ENCODE measurements at places on chromosomes 16 and 17.
A peak's percentile ranks its signal among the peaks of the same experiment; 100 is the strongest.

DNA sequence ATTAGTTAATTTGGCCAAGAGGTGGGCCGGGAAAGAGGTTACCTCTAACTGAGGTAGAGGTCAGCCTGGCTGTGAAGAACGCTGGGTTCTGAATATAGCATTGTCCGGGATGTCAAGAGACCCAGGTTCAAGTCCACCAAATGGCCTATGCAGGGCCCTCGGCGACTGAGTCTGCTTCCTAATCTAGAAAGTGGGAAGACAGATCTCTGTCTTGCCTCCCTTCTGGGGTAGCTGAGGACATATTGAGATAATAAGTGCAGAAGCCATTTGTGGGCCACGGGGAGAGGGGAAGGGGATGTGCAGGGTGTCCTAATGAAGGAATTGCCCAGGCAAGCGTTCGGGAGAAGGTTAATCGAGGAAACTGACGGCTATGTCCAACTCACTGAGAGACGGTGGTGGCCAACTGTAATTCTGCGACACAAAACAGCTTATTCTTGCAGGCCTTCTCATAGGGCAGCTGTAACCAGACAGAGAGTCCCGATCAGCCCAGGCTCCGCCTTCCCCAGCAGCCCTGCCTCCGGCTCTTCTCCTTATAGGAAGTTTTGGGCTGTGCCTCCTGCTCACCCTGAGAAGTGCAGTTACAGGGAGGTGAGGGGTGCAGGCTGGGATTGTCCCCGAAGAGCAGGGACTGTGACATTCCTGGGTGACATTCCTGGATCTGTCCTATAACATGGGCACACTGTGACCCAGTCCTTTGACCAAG is 15.9 kb downstream of the HASPIN start:
- no peak for DNase-seq

- peak; percentile 52 for DNase-seq
Observed at GRCh38 chr16:57614536-57614935, 13.9 kb upstream of the ADGRG1 start.

DNA sequence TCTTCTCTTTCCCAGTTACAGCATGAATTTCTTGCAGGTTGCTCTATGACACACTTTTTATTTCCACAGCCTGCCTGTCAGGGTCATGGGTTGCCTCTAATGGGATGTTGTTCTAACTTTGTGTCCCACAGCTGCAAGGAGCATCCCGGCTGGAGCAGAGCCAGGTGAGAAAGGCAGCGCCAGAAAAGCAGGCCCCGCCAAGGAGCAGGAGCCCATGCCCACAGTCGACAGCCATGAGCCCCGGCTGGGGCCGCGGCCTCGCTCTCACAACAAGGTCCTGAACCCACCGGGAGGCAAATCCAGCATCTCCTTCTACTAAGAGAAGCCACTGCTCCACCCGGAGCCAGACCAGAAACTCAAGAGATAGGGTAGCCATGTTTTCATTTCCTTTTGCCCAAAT is 7.3 kb upstream of the MAPK8IP3 start:
- DNase-seq = no peak

DNA sequence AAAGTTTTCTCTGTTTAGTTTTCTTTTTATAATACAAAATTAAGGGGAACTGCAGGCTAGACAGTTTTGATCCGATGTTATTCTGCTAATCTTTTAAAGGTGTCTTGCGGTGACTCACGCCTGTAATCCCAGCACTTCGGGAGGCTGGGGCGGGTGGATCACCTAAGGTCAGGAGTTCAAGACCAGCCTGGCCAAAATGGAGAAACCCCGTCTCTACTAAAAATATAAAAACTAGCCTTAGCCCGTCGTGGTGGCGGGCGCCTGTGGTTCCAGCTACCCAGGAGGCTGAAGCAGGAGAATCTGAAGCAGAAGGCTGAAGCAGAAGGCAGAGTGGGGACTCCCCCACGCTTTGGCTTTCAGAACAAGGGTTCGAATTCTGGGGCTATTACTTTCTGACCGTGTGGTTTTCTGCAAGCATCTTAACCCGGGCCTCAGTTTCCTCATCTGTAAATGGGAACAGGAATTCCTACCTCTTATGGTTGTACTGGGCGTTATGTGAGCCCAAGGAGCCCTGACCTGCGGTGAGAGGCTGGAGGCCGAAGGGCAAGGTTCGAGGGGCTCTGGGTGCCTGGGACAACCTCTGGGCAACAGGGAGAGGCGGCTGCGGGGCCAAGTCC is 1.2 kb upstream of the KATNB1 start:
- no peak for DNase-seq

DNA sequence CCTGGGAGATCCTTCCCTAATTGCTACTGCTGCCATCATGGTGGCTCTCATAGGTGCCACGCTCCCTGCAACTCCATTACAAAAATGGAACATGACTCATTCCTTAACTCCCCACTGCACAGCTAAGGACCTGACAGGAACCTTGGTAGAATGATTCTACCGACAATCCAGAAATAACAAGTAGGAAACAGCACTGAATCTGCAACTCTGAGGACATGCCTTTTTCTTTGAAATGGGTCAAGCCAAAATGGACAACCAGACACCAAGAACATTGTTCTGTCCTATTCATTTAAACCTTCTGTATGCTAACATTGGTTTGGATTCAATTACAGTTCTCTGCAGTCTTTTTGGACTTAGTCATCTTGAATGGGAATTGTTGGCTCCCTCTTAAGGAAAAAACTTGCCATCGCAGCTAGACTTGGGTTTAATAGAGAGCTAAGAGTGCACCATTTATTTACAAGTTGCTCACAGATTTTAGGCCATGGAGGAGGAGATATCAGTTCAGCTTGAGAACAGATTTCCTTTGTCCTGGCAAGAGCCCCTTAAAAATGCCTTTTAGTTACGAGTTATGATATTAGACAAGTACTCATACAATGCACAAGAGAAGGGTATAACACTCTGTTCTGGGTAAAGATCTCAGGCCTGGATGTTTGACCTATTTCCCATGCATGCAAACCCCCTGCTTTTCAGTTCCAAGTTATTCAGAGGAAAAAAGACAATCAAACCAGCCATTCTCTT is 20.9 kb upstream of the NSRP1 start:
- no peak for DNase-seq

GRCh38 chr17:52227926-52228325 is 69.4 kb upstream of the CA10 start:
- no peak for DNase-seq

GRCh38 chr17:14693382-14693781 is 392.5 kb downstream of the HS3ST3B1 start:
- DNase-seq = no peak

DNA sequence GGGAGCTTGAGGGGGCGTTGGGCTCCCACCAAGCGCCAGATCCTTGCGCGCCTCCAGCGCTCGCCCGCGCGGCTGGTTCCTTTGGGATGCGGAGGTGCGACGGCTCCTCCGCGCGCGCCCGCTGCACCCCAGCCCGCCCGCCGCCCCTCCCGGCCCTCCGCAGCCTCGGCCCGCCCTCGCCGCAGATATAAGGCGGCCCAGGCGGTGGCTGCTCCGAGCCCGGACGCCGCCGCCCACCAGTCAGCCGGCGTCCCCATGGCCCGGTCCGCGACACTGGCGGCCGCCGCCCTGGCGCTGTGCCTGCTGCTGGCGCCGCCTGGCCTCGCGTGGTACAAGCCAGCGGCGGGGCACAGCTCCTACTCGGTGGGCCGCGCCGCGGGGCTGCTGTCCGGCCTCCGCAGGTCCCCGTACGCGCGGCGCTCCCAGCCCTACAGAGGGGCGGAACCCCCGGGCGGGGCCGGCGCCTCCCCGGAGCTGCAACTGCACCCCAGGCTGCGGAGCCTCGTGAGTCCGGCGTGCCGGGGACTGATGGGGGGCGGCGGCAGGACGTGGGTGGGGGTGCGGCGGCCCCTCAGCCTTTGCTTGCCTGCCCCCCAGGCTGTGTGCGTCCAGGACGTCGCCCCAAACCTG is at the start of gene NPB:
NPB (plus strand) TSS at position 216 of the 630 bp plus-strand sequence; CDS start at position 256, 40 bp downstream.
- DNase-seq = no peak

DNA sequence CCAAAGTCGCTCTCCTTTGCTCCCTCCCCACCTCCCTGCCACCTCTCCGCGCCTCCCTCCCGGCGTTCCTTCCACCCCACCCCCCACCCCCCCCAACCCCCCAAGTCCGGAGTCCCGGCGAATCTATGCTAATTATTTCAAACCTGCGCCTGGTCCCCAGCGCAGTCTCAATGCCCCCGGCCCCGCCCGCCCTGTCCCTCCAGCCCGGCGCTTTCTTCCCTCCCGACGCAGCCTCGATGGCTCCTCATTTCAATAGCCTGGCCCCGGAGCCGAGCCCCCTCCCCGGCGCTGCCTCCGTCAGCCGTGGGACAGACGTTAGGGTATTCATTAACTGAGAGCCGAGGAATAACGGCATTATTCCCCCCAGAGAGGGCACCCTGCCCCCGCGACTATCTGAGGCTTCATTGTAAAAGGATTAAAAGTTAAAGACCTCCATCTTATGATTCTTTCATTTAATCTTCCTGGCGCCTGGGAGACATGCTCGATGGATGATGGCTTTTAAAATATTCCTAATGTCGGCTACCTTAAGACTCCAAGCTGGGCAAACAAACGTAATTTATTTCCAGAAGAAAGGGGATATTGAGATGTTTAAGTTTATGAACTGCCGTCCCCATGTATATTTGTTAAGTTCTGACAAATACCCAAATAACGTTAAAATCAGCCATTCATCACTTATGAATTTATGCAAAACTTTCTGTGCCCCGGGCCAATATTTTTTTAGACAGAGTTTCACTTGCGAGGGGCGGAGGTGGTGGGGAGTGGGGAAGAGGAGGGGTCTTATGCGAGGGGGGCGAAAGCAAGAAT is 3.4 kb downstream of the NOG start:
- DNase-seq = no peak

GRCh38 chr17:81309140-81309858 is 14.2 kb upstream of the SLC38A10 start:
- DNase-seq = no peak

- DNase-seq = no peak
Observed at GRCh38 chr17:6212766-6213165, 142.6 kb downstream of the WSCD1 start.

- no peak for DNase-seq
Observed at GRCh38 chr17:66978514-66979061, 14.1 kb downstream of the CACNG4 start.

GRCh38 chr16:1863681-1864460 is 8.1 kb downstream of the MEIOB start:
- no peak for DNase-seq

- DNase-seq = no peak
Observed at GRCh38 chr17:35607239-35607847, 20.2 kb downstream of the AP2B1 start.

GRCh38 chr17:44004761-44005526 is 522 bp downstream of the NAGS start:
- DNase-seq = no peak

DNA sequence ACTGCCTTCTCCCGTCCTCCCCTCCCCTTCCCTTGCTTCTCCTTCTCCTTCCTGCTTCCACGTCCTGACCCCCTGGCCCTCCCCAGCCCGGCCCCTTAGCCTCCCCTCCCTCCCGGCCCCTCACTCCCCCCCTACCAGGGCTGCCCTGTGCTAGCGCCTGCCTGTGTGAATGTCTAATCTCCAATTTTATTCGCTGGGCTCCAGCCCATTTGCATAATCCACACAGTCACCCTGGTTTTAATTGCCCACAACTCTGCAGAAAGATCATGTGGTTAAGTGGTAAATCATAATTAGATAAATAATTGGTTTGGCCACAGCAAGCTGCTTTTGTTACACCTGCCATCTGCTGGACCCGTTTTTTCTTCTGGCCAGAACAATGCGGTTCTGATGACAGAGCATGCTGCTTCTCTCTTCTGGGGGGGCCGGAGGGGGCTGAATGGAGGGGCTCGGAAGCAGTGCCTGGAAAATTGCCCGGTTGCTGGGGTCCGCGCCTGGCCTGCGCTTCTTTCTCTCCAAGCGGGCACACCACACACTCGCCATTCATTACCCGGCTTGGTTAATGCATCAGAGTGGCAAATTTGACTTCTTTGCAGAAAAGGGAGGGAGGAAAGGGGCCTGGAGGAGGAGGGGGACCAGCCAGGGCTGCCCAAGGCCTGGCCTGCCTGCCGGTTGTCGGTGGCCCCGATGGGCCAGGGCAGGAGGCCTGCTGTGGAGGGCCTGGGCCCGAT is 19.5 kb upstream of the GSE1 start:
- DNase-seq = no peak

- DNase-seq = no peak
Observed at GRCh38 chr16:149024-149660, 3.3 kb upstream of the HBZ start.

DNA sequence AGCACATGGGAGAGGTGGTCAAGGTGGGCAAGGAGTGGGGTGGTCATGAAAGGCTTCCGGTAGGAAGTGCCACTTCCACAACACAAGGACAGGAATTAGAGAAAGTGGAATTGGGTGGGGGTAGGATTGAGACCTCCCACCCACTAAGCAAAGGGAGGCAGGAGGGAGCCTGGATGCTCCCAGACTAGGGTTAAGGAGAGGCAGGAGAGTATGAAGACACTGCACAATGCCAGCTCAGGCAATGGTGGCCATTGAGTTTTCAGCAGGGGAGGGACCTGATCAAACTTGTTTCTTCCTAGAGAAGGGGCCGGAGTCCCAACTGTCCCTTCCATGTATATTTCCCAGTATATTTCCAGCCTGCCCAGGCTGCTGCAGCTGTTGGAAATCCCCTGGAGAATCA is 3.1 kb upstream of the RAB11FIP4 start:
- DNase-seq = no peak

DNA sequence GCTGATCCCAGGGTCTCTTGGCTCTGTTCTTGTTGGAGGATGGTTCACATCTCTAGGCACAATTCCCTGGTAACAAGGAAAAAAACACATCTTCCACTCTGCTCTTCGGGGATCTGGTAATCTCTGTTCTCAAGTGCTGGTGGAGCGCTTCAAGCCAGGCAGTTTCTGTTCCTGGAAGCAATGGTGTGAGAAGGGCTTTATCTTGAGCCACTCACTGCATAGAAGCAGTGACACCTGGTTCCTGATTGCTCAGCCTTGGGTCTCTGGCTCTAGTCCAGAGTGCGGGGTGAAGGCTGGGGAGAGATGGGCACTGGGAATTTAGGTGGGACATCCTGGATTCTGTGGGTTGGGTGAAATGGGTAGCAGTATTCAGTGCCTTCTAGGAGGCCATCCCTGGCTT is 14.1 kb downstream of the AKAP1 start:
- DNase-seq = no peak

- DNase-seq = no peak
Observed at GRCh38 chr17:80832266-80832676, 159.4 kb upstream of the CHMP6 start.

GRCh38 chr17:75059369-75060345 is 12.6 kb downstream of the KCTD2 start:
- DNase-seq = no peak

GRCh38 chr17:2990396-2990795 is 73.0 kb downstream of the OR1D5 start:
- no peak for DNase-seq

DNA sequence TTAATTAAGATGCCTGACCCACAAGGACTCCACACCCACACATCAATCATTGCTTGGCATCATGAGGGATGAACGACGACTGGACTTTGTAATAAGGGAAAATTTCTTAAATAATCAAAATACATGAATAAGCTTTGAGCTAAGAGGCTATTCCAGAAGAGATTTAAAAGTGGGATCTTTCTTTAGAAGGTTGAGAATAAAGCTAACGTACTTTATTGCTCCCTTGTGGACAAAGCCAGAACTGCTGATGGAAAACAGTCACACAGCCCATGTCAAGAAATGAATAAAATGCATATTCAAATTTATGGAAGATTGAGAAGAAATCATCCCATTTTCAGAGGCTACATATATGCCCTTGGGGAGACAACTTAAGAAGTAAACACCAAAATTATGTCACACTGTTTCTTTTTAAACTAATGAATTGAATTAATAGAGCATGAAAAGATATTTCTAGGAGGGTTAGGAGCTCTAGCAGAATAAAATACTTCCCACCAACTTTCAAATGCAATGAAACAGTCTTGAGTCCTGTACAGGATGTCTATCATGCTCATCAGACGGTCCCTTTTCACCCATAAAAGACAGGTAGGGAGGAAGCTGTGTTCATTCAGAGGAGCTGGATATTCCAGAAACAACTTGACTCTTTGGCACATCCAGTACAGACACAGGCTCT is 60.2 kb upstream of the PHOSPHO1 start:
- DNase-seq = no peak

Measured in stimulated activated CD4-positive, alpha-beta T cell treated with anti-CD3 and anti-CD28 coated beads, TNF-alpha, amount 100 ng/mL, for 24 hours (primary cell).